WTC11 (cell line): ENCODE measurements at places on chromosomes 4 and X.
A peak's percentile ranks its signal among the peaks of the same experiment; 100 is the strongest.

DNA sequence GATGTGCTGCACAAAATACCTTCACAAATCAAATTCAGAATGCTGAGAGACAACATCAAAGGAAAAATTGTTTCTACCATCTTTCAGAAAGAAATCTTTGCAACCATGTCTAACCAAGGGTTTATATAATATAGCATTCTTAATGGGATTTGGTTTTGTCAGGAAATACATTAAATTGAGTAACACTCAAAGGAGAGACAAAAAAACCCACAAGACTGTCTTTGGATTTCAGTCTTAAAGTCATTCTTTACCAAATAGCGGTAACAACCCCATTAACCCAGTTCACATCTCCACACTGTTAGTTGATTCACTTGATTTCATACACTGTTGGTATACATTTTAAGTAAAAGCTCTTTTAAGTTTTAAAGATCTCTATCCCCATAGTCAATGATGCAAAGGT is 145.7 kb upstream of the EDNRA start:
- H3K27me3 ChIP-seq: no peaks in the 10 kb centered on the region
- H3K27ac ChIP-seq: no peak overlapping the region

GRCh38 chrX:46376246-46376885 is 168.9 kb downstream of the ZNF674 start:
- peak overlapping the region; percentile 95 for H3K27ac ChIP-seq
- peak; percentile 11 for DNase-seq
- peaks cover 19% of the 10 kb centered on the region for H3K4me1 ChIP-seq

DNA sequence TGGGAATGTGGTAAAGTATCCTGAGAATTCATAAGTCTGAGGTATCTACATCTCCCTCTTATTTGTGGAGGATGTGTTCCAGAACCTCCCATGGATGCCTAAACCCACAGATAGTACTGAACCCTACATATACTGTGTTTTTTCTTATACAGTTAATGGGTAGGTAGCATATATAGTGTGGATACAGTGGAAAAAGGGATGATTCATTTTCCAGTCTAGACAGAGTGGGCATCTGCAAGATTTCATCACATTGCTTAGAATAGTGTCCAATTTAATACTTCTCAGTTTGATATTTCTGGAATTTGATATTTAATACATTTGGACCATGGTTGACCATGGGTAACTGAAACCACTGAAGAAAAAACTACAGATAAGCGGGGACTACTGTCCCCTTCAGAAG is 155.0 kb upstream of the ANKRD50 start:
- no peak for DNase-seq
- no peak overlapping the region for H3K27ac ChIP-seq
- H3K4me1 ChIP-seq: peaks cover 10% of the 10 kb centered on the region
- H3K27me3 ChIP-seq: no peaks in the 10 kb centered on the region
- no peak overlapping the region for H3K4me3 ChIP-seq

- peaks cover 2% of the 10 kb centered on the region for H3K36me3 ChIP-seq
- no peaks in the 10 kb centered on the region for H3K27me3 ChIP-seq
- H3K4me3 ChIP-seq: no peak overlapping the region
Measured at GRCh38 chrX:6826856-6827255, 291.9 kb upstream of the VCX3A start.

DNA sequence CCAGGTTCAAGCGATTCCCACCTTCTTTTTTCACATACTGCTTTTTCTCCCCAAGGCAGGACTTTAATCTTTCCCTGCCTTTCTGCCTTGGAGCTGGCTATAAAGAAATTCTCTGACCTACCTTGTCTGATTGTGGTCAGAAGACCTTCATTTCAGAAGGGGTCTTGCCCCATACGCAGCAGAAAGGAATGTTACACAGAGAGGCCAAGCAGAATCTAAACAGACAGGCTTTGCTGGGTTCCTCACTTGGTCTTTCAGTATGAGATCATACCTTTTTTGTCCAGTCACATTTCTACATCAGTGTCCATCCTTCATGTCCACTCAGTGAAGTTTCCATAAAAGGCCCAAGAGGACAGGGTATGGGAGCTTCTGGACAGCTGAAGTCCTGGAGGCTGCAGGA is 108.3 kb upstream of the RBPJ start:
- H3K27ac ChIP-seq: no peak overlapping the region
- DNase-seq: no peak
- peaks cover 12% of the 10 kb centered on the region for H3K27me3 ChIP-seq
- no peaks in the 10 kb centered on the region for H3K36me3 ChIP-seq

DNA sequence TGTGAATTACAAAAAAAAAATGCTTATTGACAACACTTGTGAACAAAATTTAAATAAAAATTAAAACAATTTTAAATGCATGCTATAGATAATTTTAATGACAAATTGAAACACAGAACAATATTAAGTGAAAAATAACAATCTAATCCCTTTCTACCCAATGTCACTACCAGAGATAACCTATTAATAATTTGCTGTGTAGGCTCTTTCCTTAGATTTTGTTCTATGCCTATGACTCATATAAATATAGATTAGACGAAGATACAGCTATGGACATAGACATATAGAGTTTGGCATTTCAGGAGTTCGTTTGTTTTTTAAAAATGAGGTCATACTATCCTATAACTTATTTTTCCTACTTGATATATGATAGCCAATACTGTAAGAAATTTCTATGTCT is 18.1 kb downstream of the PLAC8 start:
- no peaks in the 10 kb centered on the region for H3K4me1 ChIP-seq
- no peak overlapping the region for H3K27ac ChIP-seq
- no peak overlapping the region for H3K4me3 ChIP-seq
- no peaks in the 10 kb centered on the region for H3K36me3 ChIP-seq
- DNase-seq: no peak

DNA sequence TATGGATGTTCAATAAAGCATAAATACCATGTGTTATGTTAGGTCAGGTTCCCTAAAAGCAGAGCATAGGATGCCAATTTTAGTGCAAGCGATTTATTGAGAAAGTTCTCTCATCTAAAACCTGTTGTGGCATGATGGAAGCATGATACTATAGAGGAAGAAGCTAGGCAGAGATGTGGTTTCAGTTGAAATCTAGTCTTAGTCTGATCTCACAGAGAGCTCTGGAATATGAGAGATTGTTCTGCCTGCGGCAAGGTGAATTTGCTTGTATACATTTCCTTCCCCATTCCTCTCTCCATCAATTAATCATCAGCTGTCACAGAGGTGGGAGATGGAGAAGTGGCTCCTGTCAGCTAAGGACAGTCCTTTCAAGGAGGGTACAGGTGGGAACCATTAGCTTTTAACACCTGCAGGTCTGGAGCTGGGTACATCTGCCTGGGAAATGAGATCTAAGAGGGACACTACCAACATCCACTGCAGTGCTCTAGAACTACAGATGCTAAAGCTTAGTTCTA is 252.4 kb downstream of the CFAP299 start:
- DNase-seq: no peak
- no peaks in the 10 kb centered on the region for H3K36me3 ChIP-seq
- no peaks in the 10 kb centered on the region for H3K27me3 ChIP-seq
- no peak overlapping the region for H3K4me3 ChIP-seq
- no peaks in the 10 kb centered on the region for H3K4me1 ChIP-seq
- no peak overlapping the region for H3K27ac ChIP-seq

DNA sequence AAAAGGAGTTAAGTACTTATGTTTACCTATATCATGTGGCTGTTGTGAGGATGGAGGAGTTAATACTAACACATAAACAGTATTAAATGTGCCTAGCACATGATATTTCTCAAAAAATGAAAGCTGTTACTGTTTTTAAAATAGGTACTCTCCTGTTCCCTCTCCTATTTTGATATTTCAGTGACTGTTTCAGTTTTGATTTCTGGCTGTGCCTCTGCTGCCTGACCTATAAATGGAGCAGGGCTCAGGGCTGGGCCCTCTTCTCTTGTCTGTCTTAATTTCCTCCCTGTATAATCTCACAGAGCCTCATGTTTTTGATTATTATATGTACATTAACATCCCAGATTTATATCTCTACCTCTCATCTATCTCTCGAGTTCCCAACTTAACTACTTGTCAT is 93.3 kb downstream of the UGT8 start:
- no peak overlapping the region for H3K27ac ChIP-seq
- DNase-seq: no peak
- H3K27me3 ChIP-seq: no peaks in the 10 kb centered on the region
- H3K36me3 ChIP-seq: no peaks in the 10 kb centered on the region

- H3K27me3 ChIP-seq: no peaks in the 10 kb centered on the region
- H3K27ac ChIP-seq: peak overlapping the region; percentile 78
- no peak for DNase-seq
- H3K4me3 ChIP-seq: no peak overlapping the region
- no peaks in the 10 kb centered on the region for H3K36me3 ChIP-seq
- H3K4me1 ChIP-seq: peaks cover 72% of the 10 kb centered on the region
Measured at GRCh38 chr4:183141997-183142396, 42.9 kb downstream of the WWC2 start.
